Articular chondrocyte of knee joint (primary cell): ENCODE measurements at places on chromosomes 12 and 14. TPM values are rescaled to one million over a fixed set of nuclear protein-coding genes. Genes with fewer than 3 reads are reported as not detected.

The CCDC198 gene
- not detected in 2 replicates for total RNA-seq

The FAM90A1 gene
- total RNA-seq: 0.13 and 0.43 TPM in 2 replicates

The KCNJ8 gene
- total RNA-seq: 0.22 and 0.26 TPM in 2 replicates

The RERGL gene
- not detected in 2 replicates for total RNA-seq

The KRT71 gene
- not detected in 2 replicates for total RNA-seq

The SLCO1C1 gene
- 0.32 and 0.65 TPM in 2 replicates for total RNA-seq

The KRT3 gene
- not detected in 2 replicates for total RNA-seq

The P2RX2 gene
- total RNA-seq: not detected in 2 replicates
